Inflammatory macrophage treated with lipopolysaccharide for 1 hour (primary cell): ENCODE measurements at places on chromosomes 2 and 18.

- no peak for DNase-seq
Measured at GRCh38 chr2:71122387-71123298, 7.4 kb downstream of the MCEE start.

DNA sequence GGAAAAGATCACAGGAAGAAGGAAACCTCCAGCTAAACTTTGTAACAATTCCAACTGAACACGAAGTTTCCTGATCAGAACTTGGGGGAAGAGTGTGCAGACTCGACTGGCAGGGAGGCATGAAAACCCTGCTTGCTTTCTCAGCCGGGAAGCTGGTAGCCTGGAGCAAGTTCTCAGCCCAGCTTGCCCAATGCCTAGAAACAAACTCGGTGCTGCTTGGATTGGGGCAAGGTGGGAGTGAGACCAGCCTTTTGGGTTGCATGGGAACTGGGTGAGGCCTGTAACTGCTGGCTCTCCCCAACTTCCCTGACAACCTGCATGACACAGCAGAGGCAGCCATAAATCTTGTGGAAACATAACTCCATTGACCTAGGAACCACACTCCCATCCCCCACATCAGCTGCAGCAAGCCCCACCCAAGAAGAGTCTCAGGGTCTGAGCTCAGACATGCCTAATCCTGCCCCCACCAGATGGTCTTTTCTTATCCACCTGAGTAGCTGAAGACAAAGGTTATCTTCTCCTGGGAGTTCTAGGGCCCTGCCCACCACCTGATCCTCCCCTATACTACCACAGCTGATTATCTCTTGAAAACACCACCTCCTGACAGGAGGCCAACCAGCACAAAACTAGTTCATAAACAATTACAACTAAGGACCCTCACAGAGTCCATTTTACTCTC lies 1859.7 kb upstream of the CELF4 start:
- no peak for DNase-seq

DNA sequence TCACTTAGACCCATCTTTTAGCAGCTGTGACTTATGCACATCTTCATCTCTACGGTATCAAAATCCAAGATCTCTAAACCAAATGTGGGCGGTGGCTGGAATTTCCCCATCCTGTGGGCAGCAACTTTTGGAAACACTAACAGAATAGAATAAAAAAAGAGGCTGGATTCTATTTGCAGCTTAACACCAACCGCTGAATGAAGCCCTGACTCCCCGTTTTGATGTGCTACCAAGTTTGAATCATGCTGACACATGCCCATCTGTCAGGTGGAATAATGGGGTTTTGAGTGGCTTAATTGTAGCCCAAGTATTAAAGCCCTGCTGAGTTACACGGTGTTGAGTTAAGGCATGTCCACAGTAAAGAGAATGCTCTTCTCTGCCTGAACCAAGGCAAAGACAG lies 165.2 kb downstream of the MTCL1 start:
- DNase-seq = no peak

GRCh38 chr2:211879323-211879722 lies 659.3 kb downstream of the ERBB4 start:
- no peak for DNase-seq

- no peak for DNase-seq
Measured at GRCh38 chr2:239954166-239955086, 70.7 kb downstream of the NDUFA10 start.

DNA sequence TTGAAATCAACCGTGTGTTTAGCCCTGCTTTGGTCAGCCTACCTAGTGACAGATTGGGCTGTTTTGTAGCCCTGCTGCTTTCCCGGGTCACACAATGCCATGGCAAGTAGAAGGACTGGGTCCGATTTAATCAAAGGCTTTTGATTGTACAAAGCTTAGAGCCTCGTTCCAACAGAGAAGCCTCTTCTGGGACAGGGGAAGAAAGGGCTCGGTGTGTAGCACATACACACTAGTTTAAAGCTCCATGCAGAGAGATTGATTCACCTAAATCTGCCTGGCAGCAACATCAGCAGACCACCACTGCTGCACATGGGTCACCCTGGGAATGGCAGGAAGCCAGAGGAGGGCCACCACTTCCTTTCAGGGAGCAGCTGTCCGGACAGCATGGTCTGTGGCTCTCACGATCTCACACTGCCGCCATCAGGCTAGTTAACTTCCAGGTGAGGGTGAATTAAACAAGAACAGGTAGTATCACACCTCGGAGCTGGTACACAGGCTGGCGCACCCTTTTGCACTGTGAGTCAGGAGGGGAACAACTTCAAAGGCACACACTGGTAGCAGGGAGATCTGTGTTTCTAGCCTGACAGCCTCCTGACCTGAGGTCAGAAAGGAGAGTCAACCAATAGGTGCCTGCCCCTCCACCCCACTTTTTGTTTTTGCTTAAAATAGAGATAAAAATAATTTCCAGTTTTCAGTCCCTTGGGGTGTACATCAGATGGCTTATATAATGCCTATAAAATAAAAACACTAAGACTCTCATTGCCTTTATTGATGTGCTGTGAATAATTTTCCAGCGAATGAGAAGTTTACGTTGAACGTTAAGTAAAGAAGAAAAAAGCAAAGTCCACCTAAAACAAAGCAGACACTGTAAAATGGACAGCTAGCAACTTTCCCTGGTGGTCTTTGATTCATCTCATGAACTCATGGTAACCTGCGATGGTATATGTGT lies 108.5 kb downstream of the CDCA7 start:
- no peak for DNase-seq

DNA sequence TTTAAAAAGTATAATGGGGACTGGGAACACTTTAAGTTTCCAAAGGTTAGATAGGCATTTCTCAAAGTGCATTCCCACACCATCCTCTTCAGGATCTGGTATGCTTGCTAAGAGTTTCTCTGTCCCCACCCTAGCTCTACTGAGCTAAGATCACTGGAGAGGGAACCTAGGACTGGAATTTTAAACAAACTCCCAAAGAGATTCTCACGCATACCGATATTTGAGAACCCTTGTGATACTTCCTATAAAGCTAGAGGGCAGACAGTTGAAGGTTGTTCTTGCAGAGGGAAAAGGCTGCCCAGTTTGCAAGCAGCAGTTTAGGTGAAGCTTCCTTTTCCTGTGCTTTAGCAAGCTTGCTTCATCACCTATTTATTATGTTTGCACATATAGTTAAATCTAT lies 3.6 kb downstream of the CNRIP1 start:
- DNase-seq = no peak

- no peak for DNase-seq
Measured at GRCh38 chr2:9462886-9463697, 11.3 kb upstream of the IAH1 start.

GRCh38 chr2:216463148-216463547 lies 35.5 kb upstream of the RPL37A start:
- DNase-seq = no peak

DNA sequence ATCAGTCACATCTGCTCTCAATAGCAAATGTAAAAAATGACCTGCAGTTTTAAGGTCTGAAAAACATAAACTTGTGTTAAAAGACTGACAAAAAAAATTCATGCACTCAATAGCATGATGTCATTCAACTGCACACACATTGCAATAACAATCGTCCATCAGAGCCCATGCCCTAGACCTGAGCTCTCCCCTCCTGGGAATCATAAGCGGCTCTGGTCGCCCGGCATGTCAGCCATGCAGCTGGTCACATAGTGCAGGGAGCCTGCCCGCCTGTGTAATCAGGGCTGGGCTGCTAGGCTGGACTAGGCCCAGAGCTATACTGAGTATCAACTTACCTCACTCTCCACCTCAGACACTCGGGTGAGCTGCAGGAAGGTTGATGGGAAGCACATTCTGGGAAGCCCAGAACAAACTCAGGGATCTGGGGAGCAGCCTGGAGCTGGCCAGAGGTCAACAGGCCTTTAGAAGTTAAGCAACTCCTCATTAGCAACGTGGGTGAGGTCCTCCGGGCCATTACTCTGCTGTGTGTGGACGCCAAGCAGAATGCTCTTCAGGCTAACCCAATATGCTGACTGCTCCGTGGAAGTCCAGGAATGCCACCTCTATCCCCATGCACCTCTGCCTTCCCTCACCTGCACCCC lies 165.5 kb downstream of the TTC32 start:
- DNase-seq = no peak

GRCh38 chr2:90207454-90208058 lies 1516.1 kb downstream of the RPIA start:
- DNase-seq = no peak

DNA sequence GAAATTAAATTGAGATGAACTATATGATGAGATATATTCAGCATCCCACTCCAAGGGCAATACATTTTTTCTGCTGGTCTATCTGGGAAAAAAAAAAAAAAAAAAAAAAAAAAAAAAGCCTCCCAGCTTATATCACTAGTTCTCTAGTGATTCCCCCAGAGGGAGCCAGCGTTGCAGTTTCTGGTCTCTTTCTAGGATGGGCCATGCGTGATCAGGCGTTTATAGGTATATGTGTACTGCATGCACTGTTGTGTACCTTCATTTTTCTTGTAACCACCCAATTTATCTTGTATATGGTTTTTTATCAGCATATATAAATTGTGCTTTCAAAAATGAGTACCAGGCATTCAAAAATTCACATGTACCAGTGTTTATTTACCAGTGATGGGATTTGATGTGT lies 35.1 kb downstream of the DCDC2C start:
- DNase-seq = no peak

- no peak for DNase-seq
Measured at GRCh38 chr2:13009027-13009642, 292.4 kb downstream of the TRIB2 start.

- DNase-seq = no peak
Measured at GRCh38 chr2:70411483-70412125, 109.7 kb upstream of the FAM136A start.
